Fibroblast of villous mesenchyme (primary cell): ENCODE measurements at places on chromosomes 3 and 15.

DNA sequence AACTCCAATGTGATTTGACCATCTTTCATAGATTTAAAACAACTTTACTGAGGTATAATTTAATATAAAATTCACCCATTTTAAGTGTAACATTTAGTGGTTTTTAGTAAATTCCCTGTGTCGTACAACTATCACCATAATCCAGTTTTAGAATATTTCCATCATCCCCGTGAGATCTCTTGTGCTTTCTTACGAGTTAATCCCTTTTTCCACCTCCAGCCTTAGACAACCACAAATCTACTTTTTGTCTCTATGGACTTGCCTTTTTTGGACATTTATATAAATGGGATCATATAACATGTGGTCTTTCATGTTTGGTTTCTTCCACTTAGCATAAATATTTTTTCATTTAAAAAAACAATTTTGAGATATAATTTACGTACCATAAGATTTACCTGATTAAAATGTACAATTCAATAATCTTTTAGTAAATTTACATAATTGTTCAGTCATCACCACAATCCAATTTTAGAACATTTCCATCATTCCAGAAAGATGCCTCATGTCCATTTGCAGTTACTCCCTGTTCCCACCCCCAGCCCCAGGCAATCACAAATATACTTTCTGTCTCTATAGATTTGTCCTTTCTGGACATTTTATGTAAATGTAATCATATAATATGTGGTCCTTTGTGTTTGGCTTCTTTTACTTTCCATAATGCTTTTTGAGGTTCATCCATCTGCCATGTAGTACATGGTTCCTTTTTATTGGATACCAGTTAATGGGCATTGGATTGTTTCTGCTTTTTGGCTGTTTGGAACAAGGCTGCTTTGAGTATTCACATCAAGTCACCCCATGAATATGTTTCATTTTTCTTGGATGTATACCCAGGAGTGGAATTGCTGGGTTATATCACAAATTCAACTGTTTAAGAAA, 3.1 kb downstream of the OXSR1 start:
- peak; percentile 56 for DNase-seq

DNA sequence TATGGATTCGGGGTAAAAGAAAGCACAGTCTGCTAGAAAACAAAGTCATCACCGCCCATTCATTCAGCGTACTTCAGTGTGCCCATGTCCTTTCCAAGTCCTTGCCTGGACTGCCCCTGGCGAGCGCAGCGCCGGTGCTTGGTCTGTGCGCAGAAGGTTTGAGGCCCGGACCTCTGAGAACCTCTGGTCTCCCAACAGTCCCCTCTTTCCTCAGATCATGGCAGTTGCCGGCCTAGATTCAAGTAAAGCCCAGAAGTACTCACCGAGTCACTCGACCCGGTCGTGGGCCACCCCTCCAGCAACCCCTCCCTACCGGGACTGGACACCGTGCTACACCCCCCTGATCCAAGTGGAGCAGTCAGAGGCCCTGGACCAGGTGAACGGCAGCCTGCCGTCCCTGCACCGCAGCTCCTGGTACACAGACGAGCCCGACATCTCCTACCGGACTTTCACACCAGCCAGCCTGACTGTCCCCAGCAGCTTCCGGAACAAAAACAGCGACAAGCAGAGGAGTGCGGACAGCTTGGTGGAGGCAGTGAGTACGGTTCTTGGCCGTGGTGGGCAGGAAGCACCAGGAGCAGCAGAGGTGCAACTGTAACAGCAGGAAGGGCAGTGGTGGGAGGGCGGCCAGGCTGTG, 36.3 kb downstream of the CHDH start:
- DNase-seq: no peak

- no peak for DNase-seq
Observed at GRCh38 chr15:70477750-70478250, 285.6 kb downstream of the UACA start.

DNA sequence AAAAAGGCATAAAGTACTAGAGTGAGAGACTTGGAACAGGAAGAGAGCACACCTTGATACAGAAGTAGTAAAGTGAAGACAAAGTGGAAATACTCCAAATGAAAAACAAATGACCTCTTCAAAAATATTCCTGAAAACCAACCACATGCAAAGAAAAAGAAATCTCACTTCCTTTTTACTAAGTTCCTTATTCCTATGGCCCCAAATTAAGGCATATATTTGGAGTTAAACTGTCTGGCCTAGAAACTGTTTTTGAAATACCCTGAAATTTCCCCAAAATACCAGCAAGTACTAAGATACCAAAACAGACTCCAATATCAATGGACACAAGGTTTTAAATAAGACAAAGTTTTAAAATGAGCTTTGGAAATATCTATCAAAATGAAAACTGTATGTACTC, 58.2 kb downstream of the ZNF148 start:
- DNase-seq: no peak

GRCh38 chr3:114408736-114409670, 115.2 kb downstream of the TIGIT start:
- peak; percentile 39 for DNase-seq

DNA sequence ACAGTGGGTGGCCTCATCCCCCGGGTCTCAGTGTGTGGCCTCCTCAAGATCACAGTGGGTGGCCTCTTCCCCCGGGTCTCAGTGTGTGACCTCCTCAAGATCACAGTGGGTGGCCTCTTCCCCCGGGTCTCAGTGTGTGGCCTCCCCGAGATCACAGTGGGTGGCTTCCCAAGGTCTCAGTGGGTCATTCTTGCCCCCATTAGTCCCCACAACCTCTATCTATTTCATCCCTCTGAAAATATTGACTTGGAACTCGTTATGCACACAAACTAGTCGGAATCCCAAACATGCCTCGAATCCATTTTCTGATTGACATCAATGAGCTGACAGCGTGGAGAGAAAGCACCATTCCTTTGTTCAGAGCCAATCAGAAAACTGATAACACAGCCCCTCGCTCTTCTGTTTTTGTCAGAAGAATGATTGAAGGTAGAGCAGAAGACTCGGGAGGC, 10.8 kb upstream of the SSUH2 start:
- no peak for DNase-seq

GRCh38 chr3:68817243-68817642, 115.1 kb downstream of the TAFA4 start:
- peak; percentile 59 for DNase-seq

DNA sequence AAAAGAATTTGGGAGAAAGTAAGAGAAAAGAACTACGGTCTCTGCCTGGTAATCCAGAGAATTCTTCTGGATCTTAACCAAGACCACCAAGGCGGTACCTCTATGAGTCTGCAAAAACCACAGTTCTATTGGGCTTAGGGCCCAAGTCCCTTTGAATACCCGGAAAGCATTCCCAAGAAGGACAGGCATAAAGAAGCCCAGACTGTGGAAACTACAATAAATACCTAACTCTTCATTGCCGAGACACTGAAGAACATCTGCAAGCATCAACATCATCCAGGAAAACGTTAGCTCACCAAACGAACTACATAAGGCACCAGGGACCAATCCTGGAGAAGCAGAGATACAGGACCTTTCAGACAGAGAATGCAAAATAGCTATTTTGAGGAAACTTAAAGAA, 162.3 kb upstream of the TMC3 start:
- no peak for DNase-seq
